Right renal pelvis (tissue), 4 donors: ENCODE measurements at places on chromosomes 2 and 18. TPM values are rescaled to one million over a fixed set of nuclear protein-coding genes. Genes with fewer than 3 reads are reported as not detected.

The CDH20 gene
- polyA plus RNA-seq, result 3.4 TPM

DNA sequence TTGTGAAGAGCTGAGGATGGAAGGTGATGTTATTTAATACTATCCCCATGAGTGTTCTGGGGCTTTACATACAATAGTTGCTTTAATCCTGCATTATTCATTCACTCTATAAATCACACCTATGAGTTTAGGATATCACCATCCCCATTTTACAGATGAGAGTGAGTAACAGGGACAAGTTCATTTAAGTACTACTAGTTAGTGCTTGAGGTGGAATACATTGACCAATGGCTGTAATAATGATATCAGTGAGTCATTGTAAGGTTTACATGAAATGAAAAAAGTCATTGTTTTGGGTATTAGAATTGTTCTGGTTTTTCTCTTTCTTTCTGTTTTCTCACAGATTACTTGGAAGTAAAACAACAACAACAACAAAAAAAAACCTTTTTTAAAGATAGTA lies 42.5 kb downstream of the TANC1 start:
- DNase-seq, result no peak

- no peak for DNase-seq
Observed at GRCh38 chr18:7325126-7325430, 94.2 kb downstream of the LRRC30 start.

The AMER3 gene
- polyA plus RNA-seq, result 0.03 TPM

GRCh38 chr2:218009231-218009630 lies 6.4 kb upstream of the TNS1 start:
- DNase-seq, result no peak

The PRKAG3 gene
- polyA plus RNA-seq, result not detected

The UGGT1 gene
- 35.7 TPM for polyA plus RNA-seq

The LRRFIP1 gene
- 76.4 TPM for polyA plus RNA-seq
